Activated CD8-positive, alpha-beta memory T cell treated with anti-CD3 and anti-CD28 coated beads for 1 hour (primary cell): ENCODE measurements at places on chromosomes 7 and 10.

DNA sequence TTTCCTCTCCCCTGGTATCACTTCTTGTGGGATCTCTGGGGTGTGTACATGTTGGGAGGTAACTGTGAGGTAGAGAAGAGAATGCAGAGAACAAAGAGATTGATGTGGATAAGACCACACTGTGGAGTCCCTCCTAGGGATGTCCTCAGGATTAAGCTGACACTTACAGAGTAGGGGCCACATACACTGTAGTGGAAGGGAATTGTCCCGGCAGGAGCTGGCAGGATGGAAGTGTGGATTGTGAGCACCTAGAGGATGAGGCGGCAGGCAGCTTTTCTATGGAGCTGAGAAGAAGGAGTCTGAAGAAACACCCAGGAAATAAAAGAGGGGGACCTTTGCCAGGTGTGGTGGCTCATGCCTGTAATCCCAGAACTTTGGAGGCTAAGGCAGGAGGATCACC lies 13.5 kb downstream of the AGFG2 start:
- no peak for DNase-seq

- no peak for DNase-seq
Measured at GRCh38 chr7:66696774-66697191, 43.8 kb upstream of the RABGEF1 start.

GRCh38 chr10:79176949-79177602 lies 108.3 kb downstream of the ZMIZ1 start:
- no peak for DNase-seq

DNA sequence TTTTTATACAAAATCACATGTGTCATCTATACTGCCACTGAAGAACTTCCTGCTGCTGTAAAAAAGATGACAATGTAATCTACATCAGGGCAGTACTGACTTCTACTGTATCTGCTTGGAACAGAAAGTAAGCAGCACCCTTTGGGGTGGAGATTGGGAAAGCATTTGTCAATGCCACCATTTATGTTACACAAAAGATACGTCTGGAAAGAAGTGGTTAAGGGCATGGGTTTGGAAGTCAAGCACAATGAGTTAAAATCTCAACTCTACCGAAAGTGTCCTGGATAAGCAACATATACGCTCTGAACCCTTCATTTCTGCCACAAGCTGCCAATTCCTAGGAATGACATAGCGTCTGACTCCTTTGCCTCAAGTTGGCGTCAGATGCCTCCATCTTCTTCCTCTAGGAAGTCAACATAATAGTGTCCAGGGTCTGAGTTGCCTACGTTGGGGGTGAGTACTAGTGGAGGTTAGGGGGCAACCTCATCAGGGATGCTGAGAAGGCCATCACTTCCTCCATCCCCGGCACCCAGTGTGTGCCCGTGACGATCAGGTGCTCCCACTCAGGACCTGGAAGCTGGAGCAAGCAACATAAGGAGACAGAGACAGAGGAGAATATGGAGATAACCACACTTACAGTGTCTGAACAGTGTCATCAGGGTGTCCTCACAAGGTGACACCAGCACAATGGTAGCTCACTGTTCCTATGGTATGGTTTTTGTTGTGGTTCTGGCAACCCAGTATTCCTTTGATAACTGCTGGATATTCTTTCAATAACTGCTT lies 58.3 kb downstream of the SGMS1 start:
- no peak for DNase-seq

GRCh38 chr10:85012305-85012704 lies 683.9 kb downstream of the CCSER2 start:
- no peak for DNase-seq

DNA sequence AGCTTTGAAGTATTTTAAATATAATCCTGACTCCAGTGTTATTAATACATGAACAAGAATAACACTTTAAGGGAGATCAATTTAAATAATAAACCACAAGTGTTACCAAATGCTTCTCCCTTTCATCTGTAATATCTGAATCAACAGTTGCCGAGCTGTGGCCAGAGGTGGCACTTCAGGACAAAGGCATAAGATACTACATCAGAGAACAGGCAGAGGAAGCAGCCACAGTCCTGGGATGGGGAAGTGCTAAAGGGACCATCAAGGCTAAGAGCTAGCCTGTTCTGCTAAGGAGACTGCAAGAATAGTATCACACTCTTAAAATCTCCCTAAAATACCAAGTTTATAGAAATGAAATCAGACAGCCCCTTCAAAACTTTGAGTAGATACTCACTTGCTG lies 378.2 kb upstream of the PRKCQ start:
- DNase-seq, result no peak

- no peak for DNase-seq
Measured at GRCh38 chr10:20956843-20957242, 59.7 kb upstream of the NEBL start.

GRCh38 chr7:96508371-96508770 lies 186.5 kb upstream of the SLC25A13 start:
- no peak for DNase-seq

GRCh38 chr10:91127341-91128082 lies 93.0 kb upstream of the PCGF5 start:
- no peak for DNase-seq

GRCh38 chr7:119177863-119178262 lies 953.4 kb downstream of the ANKRD7 start:
- DNase-seq, result no peak

DNA sequence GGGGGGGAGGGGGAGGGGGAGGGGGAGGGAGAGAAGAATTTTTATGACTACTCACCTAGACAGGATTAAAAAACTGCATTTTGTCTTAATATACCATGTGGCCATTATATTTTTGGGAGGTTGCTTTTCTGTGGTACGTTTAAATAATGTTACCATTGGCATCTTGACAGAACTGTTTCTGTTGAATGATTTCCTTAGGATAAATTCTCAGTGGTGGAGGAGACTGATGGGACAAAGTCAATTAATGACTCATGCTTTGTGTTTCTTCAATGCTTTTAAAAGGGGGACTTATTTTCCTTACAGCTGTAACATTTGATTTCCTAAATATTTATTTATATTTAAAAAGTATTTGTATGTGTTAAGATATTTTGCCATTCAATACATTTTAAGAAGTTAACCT lies 13.7 kb downstream of the AGR2 start:
- no peak for DNase-seq
